ENCODE measurements at places on chromosomes 5 and 9.

DNA sequence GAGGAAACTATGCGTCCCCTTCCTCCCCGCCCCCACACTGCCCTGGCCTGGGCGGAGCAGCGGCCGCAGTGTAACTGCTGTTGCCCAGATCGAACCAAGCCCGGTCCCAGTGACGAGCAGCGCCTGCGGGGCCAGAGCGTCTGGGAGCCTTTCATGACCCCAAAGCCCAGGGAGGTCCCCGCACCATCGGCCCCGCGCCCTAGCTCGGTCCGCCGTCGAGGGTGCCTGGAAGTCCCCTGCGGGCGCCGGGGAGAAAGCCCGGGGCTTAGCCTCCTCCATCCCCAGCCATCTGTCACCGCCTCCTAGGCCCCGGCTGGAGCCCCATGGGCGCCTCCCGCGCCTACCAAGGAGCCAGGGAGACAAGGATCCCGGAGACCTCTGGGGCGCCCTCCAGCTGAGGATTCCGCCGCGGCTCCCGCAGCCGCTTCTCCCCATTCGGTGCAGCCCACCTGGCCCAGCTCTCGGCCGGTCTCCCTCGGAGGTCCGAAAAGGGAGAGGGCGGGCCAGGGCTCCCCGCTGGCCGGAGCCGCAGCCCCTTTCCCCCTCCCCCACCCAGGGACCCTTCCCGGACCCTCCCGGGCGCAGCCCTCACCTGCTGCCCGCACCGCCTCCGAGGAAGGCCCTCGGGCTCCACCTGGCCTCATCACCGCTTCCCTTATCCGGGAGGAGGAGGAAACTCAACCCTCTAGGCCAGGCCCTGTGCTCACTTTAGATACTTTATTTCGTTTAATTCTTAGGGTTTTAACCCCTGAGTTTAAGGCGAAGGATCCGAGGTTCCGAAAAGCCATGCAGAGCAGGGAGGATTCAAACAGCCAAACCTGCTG is 45.6 kb downstream of the APTX start:
- DNase-seq = no peak

GRCh38 chr9:89750117-89750791 is 145.4 kb downstream of the GADD45G start:
- no peak for DNase-seq

DNA sequence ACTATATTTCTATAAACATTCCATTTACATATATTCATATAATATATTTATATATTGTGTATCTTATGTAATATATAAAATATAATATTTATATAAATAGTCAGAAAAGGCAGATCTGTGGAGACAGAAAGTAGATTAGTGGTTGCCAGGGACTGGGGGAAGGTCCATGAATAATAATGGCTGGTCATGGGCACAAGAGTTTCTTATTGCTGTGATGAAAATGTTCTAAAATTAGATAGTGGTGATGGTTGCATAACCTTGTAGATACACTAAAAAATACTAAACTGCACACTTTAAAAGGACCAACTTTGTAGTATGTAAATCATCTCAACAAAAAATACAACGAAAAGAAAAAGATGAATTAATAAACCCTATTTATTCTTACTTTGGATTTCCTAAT is 47.3 kb downstream of the NUP155 start:
- DNase-seq = no peak

- DNase-seq = no peak
These were observed 48.2 kb downstream of the CSNK1A1 start for GRCh38 chr5:149503006-149503405.
